ENCODE measurements at places on chromosomes 5 and 9.

- no peak for DNase-seq
Observed at GRCh38 chr9:18058564-18059442, 415.1 kb upstream of the ADAMTSL1 start.

DNA sequence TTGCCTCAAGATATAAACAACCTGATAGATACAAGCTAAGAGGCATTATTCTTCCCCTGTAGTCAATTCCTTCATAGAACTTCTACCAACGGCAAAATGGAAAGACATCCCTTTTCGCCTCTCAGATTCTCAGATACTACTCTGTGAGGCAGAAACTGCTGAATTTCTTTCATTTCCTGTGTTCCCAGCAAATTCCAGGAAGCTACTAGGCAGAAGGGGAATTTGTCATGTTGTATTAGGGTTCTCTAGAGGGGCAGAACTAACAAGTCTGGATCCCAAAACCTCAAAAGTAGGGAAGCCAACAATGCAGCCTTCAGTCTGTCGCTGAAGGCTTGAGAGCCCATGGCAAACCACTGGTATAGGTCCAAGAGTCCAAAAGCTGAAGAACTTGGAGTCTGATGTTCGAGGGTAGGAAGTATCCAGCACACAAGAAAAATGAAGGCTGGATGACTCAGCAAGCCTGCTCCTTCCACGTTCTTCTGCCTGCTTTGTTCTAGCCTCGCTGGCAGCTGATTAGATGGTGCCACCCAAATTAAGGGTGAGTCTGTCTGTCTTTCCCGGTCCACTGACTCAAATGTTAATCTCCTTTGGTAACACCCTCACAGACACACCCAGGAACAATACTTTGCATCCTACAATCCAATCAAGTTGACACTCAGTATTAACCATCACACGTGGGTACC lies 15.2 kb downstream of the RNF180 start:
- DNase-seq = no peak

DNA sequence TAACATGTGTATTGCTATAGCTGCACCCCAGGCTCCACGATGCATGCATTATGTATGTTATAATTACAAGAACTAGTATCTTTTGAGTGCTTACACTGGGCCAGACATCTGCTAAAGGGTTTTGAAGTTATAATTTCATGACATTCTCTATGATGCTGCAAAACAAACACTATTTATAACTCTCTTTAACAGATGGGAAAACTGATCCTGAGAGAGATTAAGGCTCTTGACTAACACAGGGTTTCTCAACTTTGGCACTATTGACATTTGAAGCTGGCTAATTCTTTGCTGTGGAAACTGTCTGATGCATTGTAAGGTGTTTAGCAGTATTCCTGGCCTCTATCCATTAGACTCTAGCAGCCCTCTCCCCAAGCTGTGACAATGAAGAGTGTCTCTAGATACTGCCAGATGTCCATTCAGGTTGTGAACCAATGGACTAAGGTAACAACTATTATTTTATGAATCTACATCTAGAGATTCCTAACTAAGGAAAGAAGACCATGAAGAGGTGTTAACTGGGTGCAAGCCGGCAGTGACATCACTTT lies 258.6 kb downstream of the ASTN2 start:
- DNase-seq = no peak

GRCh38 chr5:71529682-71530081 lies 57.5 kb upstream of the MCCC2 start:
- DNase-seq = no peak

DNA sequence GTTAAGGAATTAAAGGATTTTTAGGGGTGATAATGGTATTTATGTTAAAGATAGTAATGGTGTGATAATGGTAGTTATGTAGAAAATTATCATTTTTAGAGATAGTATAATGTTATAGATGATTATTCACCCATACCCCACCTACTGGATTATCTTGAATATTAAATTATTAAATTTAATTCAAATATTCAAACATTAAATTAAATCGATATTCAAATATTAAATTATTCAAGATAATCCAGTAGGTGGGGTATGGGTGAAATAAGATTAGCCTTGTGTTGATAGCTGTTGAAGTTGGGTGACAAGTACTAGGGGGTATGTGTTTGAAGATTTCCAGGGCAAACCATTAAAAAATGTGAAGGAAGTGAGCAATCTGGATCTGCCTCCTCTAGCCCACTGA lies 15.6 kb downstream of the FAM219A start:
- DNase-seq = no peak

DNA sequence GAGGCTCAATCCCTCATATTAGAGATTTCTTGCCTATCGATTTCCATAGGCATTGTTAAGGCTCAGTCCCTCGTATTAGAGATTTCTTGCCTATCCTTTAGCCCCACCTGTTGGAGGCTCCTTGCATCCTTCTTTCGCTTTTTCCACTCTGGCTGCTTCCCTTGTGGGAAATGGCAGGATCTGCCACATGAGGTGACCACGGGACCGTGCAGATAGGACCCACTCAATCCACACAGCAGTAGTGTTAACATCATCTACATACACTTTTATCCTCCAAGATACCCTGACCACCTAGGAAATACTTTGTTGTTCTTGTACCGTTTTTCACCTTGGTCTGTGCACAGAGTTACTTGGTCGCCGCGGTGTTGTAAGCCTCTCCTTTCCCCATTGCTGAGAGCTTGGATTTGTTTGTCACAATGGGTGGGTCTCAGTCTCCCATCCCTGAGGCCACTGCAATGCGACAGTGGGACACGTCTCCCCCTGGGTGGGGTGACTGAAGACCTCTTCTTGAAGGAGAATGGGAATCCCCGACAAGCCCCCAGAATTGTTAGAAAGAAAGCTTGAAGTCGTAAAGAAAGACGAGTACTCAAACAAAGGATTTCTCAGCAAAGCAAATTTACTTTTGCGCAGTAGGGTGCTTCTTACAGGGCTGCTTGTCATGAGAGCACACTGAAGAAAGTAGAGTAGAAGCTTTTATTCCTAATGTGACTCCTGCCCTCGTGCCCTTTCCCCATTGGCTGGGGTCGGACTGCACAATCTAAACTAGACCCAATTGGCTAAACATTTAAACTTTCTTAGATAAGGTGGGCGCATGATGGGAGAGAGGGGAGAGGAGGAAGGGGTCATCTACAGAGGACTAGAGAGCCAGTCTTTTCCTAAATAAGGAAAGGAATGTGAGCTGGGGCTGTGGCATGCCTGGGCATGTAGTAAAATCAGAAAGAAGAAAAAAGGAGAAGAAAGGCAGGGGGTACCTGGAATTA lies 19.8 kb downstream of the IFT74 start:
- no peak for DNase-seq

DNA sequence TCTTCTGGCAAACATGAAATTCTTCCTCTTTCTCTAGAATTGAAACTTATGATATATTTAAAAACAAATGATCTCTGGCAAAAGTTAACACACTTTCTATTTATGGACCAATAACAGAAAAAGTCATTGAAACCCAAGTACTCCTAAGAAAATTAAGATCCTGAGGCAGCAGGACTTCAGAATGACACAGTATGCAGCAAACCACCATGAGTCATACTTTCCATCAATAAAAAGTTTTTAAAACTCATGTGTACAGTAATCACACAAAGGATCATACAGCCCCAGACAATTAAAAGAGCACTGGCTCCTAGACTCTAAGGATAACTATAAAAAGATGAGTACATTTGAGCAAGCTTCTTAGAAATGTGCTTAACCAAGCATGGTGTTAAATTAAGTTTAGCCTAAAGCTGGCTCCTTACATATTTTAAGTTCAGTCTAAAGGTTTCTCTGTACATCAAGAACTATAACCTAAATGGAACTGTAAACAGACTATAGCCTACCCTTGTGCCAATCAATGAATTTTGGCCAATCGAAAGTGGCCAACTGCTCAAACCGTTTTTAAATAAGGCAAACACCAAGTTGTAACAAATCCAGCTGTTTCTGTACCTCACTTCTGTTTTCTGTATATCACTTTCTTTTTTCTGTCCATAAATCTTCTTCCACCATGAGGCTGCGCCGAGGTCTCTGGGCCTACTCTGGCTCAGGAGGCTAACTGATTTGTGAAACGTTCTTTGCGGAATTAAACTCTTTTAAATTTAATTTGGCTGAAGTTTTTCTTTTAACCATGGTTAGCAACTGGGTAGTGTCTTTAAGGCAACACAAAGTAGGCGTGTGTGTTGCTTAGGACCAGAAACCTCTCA lies 232.1 kb upstream of the PIK3R1 start:
- DNase-seq = no peak

DNA sequence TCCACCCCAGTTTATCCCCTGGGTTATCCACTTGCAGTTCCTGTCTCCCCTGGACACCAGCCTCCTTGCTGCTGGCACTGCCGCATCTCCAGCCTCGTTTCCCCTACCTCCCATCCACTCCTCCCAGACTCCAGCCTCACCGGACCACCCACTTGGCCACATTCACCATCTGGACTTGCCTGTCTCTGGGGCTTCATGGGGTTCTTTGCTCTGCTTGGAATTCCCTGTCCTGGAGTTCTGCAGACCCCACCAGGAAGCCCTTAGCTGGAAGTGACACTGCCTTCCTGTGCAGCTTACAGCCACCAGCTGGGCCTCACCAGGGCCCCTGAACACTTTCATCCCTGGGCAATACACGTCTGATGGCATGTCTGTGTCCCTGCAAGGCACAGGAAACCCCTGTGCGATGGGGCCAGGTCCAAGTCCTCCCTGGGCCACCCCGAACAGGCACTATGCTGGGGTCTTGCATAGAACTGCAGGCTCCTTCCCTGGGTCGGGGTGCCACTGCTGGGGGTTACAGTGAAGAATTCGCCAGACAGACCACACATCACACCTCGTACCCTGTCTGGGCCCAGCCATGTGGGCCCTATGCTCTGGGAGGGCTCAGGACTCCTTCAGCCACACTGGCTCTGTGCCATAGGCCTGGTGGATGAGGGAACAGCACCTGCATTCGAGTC lies 3.0 kb downstream of the FLT4 start:
- no peak for DNase-seq

GRCh38 chr5:179732918-179733771 lies 523 bp downstream of the MAML1 start:
- DNase-seq = peak; percentile 42

DNA sequence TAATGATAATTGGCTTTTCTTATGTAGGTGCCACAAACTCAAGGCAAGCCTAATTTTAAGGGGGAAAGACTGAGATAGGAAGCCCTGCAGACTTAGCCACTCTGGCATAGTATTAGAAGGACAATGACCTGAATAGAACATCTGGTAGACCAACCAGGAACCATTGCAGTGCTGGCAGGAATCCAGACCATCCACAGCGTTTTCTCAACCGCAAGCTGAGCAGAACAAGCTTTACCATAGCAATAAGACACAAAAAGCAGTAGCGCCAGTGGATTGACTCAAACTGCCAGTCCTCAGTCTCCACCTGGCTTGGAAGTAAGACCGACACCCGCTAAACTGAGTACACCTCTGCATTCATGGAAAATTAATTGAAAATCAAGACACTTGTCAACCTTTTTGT lies 141.3 kb upstream of the LPAR1 start:
- no peak for DNase-seq

DNA sequence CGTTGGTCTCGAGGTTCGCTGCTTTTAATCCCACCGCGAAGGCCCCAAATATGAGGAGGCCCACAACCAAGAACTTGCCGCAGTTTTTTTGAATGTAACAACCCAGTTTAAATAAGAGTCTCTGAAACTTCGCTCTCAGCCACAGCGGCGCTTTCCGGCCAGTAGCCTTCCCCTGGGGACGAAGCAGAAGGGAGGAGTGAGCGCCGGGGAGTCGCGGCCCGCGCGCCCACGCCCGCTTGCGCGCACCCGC lies 10.4 kb downstream of the PTCH1 start:
- peak; percentile 27 for DNase-seq

- DNase-seq = no peak
Observed at GRCh38 chr9:71839668-71840067, 71.3 kb downstream of the ABHD17B start.

GRCh38 chr9:99158629-99159028 lies 53.7 kb downstream of the TGFBR1 start:
- DNase-seq = no peak

DNA sequence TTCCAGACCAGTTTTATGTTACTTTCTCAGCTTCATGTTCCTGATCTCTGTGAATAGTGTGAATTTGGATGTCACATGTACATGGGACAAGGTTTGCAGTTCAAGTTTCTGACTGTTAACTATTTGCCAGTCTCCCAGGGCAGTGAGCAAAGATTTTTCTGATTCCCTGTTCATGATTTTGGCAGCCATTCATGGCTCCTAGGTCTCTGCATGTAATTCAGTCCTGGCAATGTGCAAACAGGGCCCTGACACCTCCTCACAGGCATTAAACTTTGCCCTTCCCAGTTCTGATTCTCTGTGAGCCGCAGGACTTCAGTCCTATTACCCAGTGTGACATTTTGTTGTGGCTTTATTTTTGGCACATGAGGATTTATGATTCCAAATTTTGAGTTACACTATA lies 349.7 kb downstream of the ARRDC3 start:
- DNase-seq = no peak

DNA sequence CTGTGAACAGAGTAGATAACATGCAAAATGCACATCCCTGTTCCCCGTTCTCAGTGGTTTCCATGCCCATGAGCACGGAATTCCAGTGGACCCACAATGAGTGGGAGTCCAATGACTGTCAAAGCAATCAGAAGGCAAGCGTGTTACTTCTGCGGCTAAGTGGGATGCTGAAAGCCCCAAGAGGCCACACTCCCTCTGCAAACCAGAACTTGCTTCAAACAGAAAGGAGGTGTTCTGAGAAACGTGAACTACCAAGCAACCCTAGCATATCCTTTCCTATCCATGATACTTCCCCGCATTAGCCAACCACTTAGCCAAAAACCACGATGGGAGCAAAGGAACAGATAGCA lies 21.7 kb upstream of the MVB12B start:
- DNase-seq = no peak

GRCh38 chr9:95626885-95627558 lies 110.3 kb upstream of the PTCH1 start:
- peak; percentile 57 for DNase-seq

GRCh38 chr5:14806456-14806855 lies 65.1 kb downstream of the ANKH start:
- DNase-seq = no peak

- no peak for DNase-seq
Observed at GRCh38 chr5:55919625-55920024, 68.5 kb downstream of the IL31RA start.

DNA sequence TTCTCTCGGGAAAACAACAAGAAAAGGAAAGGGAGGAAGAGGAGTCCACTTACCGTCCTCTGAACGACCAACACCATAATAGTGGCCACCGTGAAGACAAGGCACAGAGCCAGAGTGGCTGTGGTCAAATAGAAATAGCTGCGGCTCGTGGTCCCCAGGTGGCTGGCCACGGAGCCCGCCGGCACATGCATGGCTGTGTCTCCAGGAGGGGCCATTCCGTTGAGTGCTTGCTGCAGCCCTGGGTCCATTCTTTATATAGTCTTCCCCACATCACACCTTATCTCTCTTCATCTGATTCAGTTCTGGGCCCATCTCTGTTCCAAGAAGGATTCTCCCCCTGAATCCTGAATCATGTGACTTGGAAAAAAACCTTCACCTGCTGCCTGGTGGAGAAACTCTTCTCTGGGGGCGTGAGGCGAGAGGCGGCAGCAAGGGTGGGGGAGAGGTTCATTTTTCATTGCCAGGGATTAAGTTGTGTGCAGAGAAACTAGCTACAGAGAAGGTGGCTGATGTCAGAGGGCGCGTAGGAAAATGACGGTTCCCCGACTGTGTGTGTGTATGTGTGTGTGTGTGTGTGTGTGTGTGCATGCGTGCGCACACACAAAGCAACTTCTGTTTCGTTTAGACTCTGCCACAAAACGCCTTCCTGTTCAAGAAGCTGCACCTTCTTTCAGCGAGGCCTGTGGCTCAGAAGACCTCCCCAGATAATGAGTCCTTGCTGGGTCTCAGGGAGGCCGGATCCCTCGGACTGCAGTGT lies at the start of gene TNFSF8:
TSS of gene TNFSF8 (minus strand) at position 536 of the 757 bp plus-strand sequence. CDS start at position 248, 288 bp downstream.
- DNase-seq = peak; percentile 75
